Keratinocyte (primary cell): ENCODE measurements at places on chromosomes 5 and 9. TPM values are rescaled to one million over a fixed set of nuclear protein-coding genes. Genes with fewer than 3 reads are reported as not detected.

DNA sequence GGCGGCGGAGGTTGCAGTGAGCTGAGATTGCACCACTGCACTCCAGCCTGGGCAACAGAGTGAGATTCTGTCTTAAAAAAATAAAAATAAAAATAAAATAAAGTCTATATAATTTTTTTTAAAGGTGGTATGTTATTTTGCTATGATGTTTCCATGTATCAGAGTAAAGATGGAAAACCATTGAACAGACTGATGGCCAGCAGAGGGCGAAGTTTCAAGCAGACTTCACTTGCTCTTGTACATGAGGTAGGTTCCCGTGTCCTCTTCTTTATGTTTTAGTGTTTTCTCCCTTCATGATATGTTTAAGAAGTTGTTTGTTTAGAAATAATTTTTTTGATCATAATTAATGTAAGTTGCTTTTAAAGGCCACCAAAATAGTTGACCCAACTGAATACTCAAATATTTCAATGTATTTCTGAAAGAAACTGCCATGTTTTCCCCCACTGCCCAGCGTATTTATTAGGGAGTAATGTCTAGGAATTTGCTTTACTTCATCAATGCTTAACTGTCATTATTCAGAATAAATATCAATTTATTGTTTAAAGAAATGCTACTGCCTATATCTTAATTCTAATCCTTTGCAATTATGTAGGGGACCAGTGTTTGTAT is 146.4 kb downstream of the HACD4 start:
- peak; percentile 1 for DNase-seq

GRCh38 chr5:32511776-32512374 is 67.3 kb upstream of the ZFR start:
- no peak for DNase-seq

The ZNF782 gene
- polyA plus RNA-seq = 1.2 to 2.0 TPM (median 1.4 TPM) in 3 replicates

DNA sequence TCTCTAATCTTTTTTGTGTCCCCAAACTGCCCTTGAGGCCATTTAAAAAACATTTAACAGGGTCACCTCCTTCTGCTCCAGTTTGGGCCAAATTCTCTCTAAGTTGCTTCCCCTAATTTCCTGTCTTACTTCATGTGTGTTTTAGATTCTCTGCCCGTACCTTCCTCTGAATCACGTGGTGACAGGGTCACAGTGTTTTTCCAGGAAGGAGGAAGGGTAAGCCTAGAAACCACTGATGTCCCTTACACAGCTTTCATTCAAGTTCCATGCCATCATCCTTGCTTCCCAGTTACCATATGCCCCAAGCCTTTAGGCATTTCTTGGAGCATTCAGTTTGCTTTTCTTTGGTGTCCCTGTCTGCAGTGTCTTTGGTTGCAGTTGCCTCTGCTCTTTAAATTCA is 42.4 kb upstream of the MACIR start:
- no peak for DNase-seq

DNA sequence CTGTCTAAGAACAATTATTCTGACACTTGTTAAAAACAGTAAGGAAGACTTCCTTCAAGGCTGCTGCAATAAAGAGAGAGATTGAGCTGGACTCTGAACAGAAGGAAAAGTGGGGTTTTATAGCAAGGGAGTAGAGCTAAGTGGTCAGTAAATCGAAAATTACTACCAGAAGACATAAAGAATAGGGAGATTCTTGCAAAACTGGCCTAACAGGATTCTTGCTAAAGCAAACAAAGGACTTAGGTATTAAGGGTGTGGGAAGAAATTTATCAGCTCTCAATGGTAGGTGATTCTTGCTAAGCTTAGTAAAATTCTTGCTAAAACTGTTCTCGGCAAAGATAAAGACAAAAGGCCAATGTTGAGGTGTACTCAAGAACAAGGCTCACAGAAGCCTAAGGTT is 300.5 kb downstream of the SLCO4C1 start:
- no peak for DNase-seq

The DEPDC1B gene
- polyA plus RNA-seq = 9.7 to 19.5 TPM (median 12.0 TPM) in 3 replicates
